ENCODE measurements at places on chromosomes 16 and 17.

DNA sequence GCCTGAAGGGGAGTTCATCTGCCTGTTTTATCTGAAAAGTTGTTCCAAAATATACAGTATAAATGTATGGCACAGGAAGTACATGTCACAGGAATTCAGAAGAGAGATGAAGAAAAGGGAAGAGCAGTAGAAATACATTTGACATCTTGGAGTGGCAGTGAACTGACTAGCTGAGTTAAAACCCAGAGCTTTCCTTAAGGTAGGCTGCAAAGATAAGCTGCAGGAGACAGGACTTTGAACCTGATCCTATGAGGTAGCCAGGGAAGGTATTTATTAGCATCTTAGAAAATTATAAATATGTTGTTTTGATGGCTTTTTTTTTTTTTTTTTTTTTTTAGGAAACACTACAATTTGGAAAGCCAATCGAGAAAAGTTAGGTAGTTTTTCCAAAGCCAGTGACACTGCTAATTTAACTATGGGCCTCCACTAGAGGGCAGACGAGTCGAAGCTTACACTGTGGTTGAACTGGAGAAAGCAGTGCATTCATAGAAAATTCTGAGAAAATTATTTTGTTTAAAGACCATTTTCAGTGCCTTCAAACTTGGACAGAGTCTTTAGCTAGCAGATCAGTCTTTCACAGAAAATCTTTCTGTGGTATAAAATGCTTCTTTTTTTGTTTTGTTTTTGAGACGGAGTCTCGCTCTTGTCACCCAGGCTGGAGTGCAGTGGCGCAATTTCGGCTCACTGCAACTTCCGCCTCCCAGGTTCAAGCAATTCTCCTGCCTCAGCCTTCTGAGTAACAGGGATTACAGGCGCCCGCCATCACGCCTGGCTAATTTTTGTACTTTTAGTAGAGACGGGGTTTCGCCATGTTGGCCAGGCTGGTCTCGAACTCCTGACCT is 122.3 kb downstream of the SSH2 start:
- DNase-seq = peak; percentile 73

GRCh38 chr16:7585705-7586104 is 253.1 kb downstream of the RBFOX1 start:
- DNase-seq = no peak

GRCh38 chr16:83118365-83118764 is 491.6 kb downstream of the CDH13 start:
- DNase-seq = no peak

- no peak for DNase-seq
Measured at GRCh38 chr16:80045861-80046260, 445.3 kb upstream of the MAF start.

DNA sequence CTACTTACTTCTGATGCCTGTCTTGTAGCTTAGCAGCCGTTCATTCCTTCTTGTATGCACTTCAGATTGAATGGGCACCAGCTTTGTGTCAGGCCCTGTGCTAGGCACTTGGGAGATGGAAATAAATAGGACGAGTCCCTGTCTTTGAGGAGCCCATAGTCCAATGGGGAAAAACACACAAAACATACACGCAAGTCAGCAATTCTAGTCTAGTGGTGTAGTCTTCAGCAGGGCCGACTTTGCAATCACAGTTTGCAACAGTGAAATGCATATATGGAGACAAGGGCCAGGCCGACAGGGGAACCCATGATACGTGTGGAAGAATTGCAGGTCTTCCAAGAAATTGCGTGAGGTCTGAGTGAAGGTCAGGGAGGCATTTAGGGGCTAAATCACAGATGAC is 262.6 kb downstream of the MAF start:
- DNase-seq = no peak

- DNase-seq = no peak
Measured at GRCh38 chr17:6153375-6153774, 83.2 kb downstream of the WSCD1 start.

- no peak for DNase-seq
Measured at GRCh38 chr17:36130346-36130745, 26.7 kb downstream of the CCL4 start.

DNA sequence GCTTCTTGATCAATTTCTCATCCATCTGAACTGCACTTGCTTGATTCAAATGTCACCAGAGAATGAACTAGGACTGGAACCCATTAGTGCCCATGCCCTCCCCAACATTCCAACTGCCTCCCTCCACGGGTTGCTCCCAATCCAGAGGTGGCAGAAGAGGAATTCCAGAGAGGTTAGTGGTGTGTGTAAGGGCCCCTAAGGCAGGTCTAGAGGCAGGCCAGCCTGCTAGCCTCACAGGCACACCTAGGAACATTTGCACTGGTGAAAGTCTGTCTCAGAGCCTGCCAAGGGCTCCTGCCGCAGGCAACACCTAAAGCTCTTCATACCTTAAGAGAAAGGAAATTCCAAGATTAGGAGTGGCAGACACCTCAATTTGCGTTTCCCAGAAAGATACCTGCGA is 21.2 kb upstream of the CMTM4 start:
- no peak for DNase-seq

DNA sequence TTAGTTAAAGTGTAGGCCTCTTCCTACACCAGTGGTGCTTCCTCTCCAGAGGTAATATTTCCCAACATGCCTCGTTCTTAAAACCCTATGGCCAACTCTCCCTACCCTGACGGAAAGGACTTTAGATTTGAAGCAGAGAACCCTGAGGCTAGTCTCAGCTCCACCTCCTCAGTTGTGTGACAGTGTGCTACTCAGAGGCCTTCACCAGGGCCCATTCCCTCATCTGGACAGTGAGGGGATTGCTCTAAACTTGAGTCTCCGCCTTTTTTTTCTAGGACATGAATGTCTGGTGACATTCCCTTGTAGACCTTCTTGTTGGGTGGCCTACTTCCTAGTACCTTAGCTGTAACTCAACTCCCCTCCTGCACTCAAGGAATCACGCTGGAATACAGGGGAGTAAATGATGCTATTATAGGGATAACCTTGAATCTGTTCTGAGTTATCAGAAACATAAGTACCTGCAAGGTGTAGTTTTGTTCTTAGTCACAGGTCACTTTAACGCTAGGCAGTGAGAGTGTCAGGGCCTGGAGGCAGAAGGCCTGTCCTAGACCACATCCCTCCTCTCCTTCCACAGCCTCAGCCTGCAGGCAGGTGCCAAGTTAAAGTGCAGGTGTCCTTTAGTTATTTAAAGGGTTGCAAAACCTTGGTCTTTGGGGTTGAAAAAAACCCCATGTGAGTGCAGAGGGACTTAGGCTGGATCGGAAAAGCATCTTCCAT is 26.9 kb downstream of the LDHD start:
- DNase-seq = no peak

GRCh38 chr17:2157081-2157480 is 102.2 kb downstream of the HIC1 start:
- DNase-seq = no peak

GRCh38 chr17:36136036-36136435 is 32.4 kb downstream of the CCL4 start:
- DNase-seq = no peak

DNA sequence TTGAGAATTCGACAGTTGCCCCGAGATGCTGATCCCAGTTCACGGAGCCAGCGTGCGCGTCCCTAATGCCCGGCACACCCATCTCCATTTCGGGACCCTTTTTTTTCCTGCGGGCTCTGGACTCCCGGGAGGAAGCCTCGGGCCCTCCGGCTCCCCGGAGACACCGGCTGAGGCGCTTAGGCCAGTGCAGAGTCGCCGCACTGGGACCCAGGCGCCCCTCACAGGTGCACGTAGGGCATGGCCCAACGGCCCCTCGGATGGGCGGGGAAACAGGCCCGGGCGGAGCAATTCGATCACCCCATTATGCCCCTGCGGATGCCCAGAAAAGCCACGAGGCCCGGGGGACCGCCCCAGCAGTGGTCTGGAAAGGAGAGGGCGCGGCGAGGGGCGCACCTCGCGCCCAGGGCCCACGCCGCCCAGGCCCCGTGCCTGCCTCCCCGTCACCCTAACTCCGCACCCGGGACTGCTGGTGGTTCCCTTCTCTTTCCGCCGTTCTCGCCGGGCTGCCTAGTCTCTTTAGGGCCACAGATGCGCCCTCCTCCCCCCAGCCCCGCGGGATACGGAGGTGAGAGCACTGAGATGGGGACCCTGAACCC is 18.5 kb upstream of the ZFHX3 start:
- no peak for DNase-seq

DNA sequence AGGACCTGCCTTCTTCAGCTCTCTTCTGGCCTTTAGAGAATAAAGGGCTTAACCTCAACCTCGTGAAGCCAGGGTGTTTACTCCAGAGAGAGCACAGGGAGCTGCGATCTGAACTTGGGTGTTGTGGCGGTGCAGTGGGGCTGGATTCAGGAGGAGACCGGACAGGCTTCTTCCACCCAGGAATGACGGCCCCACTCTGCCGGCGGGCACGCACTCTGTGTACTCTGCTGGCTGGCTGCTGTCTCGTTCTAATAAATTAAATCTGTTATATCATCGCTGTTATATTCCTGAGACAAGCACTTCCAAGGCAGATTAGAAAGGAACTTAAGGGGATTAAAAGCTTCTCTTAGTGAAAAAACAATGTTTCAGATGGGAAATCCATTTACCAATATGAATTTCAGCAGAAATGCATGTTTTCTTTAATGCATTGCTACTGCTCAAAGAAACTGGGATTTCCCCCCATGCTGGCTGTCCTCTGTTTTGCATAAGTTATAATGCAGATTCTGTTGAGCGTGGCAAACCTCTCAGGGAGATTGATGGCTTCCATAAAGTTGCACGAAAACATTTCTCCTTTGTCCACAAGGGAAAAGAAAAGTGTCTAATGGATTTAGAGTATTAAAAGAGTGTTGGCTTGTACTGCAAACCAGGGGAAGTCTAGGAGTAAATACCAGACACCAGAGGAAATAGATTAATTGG is 168.6 kb upstream of the IRX3 start:
- DNase-seq = no peak

DNA sequence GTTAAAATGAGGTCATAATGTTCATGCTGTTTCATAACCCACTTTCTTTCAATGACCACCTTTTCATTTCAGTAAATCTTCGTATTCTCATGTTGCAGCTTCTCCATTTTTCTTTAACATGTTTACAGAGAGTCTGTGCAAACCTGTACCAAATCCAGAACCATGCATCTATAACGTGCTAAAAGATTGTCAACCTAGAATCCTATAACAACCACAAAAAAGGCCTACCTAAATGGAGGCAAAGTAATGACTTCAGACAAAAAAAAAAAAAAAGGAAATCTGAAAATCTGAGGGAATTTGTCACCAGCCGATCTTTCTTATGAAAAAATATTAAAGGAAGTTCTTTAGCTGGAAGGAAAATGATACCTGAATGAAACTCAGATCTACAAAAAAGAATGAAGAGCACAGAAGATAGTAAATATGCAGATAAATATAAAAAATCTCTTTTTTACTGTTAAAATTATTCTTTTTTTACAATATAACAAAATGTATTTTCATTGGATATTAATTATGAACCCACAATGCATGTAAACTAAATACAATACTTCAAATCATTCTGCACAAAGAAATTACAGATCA is 1.4 kb upstream of the SLFN11 start:
- no peak for DNase-seq

DNA sequence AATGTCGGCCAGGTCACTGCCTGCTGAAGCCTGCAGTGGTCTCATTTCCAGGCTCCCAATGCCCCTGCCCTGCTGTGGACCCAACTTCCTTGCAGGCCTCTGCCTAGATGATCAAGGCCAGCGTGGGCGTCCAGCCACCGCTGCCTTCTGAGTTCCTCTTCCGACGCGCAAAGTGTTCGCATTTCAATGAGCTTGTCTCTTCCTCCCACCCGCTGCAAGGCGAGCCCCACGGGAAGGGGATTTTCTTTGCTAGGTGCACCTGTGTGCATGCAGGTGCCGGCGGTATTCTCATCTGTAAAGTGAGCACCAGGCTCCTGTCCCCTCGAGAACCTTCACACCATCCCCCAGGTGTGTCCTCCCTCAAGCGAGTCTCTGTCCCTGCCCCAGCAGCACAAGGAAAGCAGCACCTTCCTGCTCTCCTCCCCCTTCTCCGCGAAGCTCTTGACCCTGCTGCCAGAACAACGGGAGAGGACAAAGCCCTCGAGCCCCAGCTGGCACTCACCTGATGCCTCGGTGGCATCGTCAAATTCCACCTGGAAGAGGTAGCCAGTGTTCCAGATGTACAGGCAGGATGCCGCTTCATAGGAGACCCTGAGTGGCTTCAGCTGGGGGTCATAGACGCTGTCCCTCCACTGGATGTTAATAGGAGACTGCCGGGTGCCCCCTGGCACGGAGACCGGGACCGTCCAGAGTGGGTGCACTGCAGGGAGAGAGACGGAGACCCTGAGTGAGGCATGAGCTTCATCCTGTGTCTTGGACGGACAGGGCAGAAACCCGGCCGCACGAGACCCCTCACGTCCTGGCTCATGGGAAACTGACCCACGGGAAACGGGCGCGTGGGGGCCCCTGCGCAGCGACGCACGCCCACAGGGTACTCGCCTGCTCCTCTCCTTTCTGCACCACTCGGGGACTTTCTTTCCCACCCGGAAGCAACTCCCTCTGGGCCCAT is 9.8 kb downstream of the CA5A start:
- DNase-seq = no peak

GRCh38 chr17:71765437-71765836 is 355.4 kb upstream of the SOX9 start:
- no peak for DNase-seq

DNA sequence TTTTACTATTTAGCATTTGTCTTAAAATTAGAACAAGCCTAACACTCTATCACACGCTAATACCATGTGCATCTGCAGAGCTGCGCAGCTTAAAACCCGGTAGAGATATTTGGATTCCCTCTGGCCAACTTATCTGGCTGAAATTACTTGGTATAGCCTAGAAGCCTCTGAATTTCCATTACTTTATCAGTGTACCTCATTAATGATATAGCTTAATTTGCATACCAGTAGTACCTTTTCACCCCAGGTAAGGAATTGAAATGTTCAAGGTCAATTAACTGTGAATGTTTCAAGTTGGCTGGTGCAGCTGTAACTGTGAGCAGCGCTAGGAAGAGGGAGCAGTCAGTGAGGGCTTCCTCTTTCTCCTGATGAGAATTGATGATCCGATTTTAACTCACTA is 74.2 kb downstream of the CNTNAP4 start:
- DNase-seq = no peak

GRCh38 chr16:80041410-80041809 is 440.9 kb upstream of the MAF start:
- DNase-seq = no peak

DNA sequence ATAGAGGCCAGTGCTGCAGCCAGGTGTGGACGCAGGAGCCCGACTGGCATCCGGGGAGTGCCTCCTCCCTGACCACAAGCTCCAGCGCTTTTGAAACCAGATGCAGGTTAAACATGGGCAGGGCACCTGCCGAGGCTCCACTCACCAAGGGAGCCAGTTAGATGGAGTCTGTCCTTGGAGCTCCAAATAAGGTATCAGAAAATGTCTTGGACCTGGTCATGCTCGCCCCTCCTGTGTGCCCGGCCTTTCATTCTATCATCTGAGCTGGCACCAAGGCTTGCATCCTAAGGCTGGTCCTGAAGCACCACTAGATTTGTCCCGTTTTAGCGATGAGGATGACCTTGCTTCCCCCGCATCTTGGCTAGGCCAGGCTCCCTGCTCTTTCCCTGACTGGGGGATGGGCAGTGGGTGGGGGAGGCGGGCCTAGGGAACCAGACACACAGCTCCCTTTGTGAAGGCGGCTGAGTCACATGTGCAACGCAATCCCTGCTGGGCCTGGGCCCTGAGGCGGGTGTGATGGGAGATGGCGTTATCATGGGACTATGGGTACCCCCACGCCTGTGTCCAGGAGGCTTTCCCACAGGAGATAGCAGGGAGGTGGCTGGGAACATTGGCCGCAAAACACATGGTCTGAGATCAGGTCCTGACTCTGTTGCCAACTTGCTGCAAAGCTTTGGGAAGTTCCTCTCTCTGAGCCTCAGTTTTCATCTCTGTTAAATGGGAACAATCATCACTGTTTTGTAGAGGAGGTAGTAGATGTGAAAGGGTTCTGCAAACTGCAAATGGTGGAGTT is 5.0 kb upstream of the ADGRG1 start:
- DNase-seq = no peak

Measured in kidney capillary endothelial cell (primary cell).